NCI-H1417 (cell line): ENCODE measurements at places on chromosomes 7 and 10.

DNA sequence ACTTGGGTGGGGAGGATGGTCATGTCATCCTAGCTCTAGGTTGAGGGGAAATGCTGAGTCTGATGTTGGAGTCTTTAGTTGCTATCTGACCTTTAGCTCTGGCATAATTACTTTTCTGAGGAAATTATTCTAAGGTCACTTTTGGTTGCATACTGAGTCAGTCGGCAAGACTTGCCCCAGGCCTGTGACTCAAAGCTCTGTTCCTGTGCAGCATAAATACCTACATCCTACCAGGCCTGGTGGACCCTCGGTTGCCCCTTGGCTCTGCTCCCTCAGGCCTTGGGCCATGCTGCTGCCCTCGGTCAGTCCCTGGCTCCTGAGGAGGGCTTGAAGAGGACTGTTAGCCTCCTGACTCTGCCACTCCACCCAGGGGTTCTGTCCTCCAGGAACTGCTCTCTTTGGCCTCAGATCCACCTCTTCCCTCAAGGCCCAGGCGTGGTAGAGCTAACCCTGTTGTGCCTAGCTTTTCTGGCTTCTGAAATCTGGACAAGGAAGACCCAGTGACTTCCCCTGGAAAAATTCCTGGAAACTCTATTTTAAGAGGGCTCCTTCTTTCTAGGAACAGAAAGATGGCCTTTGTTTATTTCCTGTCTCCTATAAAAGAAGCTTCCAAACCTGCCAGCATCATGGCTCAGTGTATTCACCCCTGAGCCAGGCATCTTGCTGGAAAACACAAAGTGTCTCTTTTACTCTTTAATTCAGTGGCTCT, 71.2 kb downstream of the TMEM178B start:
- no peak for DNase-seq

DNA sequence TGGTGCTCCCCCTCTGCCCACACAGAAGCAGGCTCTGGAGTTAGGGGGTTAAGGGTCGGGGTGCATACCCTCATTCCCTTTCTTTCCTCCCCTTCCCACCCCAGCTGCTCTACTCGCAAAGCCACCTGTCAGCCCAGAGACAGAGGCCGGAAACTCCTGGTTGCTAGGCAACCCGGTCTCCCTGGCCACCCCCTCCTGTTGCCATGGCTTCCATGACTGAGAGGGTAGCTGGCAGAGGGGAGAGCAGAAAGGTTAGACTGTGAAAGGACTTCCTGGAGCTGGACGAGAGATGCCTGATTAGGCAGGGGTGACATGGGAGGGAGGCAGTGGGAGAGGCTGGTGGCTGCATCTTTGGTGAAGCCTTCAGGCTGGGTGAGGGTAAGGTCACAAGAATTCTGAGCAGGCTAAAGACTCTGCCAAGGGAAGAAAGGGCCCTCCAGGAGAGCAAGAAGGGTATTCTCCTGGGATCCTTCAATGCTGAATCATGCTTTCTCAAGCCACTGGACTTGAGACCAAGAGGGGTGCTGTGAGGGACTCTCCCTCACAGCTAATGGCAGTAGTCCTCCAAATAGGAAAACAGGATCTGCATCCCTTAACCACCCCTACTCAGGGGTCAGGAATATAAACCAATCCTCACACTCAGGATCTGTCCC, 5.4 kb downstream of the PSD start:
- DNase-seq, result peak; percentile 89

GRCh38 chr10:67140641-67141040, 214.8 kb downstream of the LRRTM3 start:
- no peak for DNase-seq

DNA sequence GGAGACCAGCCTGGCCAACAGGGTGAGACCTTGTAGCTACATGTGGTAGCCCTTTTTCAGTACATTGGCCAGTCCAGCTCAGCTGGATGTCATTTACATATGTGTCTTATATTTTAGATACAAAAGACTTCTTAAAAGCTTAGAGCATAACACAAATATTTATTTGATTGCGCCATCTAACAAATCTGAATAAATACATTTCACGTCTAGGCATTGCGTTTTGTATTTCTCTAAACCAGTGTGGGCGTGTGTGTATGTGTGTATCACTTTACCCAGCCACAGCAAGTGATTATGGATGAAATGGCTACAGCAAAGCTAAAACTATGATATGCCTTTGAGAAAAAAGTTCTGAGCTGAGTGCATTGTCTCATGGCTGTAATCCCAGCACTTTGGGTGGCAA, 14.0 kb downstream of the RABGEF1 start:
- DNase-seq, result no peak

DNA sequence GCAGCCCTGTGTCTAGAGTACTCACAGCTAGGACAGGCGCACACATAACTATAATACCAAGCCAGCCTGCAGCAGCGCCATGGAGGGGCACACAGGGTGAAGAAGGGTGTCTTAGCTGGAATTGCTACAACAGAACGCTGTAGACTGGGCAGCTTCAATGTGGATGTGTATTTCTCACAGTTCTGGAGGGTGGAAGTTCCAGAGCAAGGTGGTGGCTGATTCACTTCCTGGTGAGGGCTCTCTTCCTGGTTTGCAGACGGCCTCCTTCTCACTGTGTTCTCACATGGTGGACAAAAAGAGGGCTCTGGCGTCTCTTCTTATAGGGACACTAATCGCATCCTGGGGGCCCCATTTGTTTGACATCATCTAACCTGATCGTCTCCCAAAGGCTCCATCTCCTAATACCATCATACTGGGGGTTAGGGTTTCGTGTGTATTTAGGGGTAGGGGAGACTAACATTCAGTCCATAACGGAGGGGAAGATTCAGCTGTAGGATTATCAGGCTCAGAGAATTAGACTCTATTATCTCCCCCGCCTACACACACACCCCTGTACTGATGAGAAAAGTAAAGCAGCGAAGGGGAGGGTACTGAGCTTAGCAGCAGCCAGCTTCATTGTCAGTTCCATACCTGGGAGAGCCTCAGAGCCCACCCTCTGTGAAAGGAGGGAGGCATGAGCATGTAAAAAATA, 289.1 kb downstream of the CCDC3 start:
- no peak for DNase-seq

GRCh38 chr10:12228851-12229250, 32.9 kb downstream of the CDC123 start:
- no peak for DNase-seq

- DNase-seq, result no peak
Measured at GRCh38 chr10:49612513-49613164, 1.2 kb upstream of the CHAT start.
